ENCODE measurements at places on chromosomes 11 and 22.

DNA sequence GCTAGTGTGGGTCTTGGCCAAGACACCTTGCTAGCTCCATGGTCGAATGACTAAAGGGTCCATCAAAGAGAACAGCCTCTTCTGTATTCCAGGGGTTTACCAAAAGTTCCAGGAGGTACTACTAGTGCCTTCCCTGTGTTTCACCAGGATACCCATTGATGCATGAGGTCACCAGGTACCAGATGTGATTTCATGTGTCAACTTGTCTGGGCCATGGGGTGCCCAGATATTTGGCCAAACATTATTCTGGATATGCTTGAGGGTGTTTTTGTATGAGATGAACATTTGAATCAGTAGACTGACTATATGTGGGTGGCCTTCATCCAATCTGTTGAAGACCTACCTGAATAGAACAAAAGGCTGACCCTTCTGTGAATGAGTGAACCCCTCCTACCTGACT is 92.8 kb downstream of the GALNT18 start:
- DNase-seq = no peak

DNA sequence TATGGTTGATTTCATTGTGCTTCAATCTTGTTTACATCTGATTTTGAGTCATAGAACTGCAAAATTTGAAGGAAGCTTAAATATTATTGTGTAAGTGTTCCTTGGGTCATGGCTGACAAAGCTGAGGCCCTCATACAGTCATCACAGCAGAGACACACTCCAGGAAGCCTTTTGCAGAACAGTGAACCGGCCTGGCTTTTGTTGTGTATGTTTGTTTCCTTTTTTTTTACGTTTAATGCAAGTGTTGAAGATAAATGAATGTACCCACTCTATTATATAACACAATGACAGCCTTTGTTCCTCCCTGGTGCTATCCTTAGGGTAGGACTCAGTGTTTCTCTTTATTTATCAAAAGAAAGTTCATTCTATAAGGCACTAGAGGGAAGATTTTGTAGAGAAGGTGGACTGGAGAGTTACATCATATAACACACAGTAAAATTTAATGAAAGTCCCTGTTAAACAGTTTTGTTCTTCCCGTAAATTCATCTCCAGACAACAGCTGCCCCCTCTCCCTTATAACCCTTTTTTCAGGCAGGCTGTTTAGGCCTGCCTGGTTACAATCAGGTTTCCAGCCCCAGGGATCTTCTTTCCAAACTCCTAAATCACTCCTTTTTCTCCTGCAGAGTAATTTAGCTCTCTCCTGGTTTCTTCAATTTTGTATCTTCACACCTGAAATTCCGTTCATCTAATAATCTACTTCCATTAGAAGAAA is 34.3 kb upstream of the CSTF3 start:
- no peak for DNase-seq

- no peak for DNase-seq
Measured at GRCh38 chr11:105081412-105082150, 36.4 kb upstream of the CARD16 start.

DNA sequence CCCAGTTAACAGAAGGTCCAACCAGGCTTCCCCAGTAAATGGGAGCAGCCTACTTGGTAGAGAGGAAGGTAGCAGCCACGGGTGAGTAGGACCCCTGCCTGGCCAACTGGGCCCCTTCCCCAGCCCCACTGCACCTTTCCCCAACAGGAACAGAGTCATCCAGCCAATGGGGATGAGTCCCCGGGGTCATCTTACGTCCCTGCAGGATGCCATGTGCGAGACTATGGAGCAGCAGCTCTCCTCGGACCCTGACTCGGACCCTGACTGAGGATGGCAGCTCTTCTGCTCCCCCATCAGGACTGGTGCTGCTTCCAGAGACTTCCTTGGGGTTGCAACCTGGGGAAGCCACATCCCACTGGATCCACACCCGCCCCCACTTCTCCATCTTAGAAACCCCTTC is 6.6 kb downstream of the RIC8A start:
- DNase-seq = no peak

GRCh38 chr11:29913352-29913751 is 103.5 kb downstream of the KCNA4 start:
- no peak for DNase-seq

DNA sequence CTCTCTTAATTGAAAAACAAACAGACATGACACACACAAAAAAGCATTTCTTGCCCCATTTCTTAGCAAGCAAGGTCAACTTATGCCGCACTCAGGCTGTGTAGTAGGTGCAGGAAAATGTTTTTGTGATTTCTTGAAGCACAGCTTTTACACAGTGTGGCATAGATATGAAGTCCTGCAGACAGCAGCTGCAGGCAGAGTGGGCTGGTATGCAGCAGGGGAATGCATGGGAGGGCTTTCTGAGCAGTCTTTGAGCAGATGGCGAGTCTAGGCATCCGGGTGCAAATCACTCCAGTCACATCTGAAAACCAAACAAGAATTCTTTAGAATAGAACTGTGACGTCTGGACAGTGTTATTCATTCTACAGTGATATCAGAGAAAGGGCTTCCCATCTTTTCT is 87.5 kb downstream of the BLID start:
- no peak for DNase-seq

- DNase-seq = no peak
Measured at GRCh38 chr11:114310095-114310494, 13.9 kb downstream of the NNMT start.

DNA sequence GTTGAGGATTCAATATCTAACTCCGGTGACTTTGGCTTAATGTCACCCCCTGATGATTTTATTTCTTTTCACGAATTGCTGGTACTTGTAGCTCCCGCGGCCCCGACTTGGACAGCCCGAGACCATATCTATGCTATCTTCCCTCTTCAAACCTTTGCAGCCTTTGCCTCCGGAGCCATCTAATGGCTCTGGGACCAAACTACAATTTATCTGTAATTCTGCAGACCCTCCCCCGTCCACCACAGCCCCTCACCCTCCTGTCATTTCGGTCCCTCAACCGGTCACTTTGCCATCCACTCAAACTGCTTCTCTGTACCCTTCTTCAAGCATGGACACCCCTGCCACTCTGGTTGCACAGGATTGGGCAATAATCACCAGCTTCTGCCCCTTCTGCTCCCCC is 25.7 kb upstream of the ALDH3B2 start:
- no peak for DNase-seq

DNA sequence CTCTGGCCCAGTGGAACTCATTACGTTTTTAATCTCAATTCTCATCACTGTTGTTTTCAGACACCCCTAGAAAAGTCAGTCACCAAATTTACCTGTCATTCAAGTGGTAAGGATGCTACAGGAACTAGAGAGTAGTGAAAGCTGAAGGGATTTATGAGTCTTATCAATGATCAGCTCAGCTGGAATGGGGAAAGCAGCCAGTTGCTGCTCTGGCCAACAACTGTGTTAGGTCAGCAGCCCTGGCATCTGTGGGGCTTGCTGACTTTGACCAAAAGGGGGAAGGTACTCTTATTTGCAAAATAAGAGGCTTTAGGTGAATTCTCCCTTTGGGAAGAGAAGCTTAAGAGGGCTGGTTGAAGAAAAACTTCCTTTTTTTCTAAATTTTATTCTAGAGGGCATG is 76.2 kb upstream of the HORMAD2 start:
- no peak for DNase-seq

GRCh38 chr11:67436459-67437081 is 912 bp downstream of the PTPRCAP start:
- DNase-seq = peak; percentile 68

DNA sequence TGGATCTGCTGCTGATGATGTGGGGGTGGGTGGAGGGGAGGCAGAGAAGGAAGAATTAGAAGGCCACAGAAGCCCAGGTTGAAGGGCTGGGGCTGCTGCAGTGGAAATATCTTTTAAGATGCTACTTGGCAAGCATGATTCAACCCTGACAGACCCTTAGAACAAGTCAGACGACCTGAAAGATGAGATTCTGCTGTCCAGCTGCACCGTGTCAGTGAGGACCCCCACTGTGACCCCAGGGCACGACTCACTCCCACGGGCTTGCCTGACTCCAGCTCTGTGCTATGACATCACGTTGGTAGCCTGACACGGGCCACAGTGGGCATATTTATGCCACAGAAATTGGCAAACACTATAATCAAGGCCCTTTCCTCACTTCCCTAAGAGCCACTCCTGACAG is 36.0 kb downstream of the LRFN4 start:
- DNase-seq = no peak

- DNase-seq = no peak
Measured at GRCh38 chr11:7454854-7455253, 30.5 kb upstream of the OLFML1 start.

- DNase-seq = no peak
Measured at GRCh38 chr22:46738647-46739093, 618 bp upstream of the CERK start.

DNA sequence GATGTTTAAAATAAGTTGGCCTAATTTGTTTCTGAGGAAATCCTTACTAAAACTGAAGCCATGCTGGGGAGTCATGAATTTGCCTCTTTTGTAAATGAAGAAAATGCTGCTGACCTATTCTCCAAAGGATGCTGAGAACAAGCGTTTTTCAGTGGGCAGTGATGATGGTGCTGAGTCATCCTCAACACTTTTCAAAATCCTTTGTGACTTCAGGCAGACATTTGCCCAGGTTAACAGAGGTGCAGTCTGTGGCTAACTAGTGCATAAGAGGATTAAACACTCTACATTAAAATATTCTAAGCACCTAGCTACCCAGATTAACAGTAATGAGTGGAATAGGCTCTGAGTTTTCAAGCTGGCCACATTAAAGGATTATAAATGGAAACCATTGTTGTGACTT is 509.0 kb downstream of the DLG2 start:
- no peak for DNase-seq

- no peak for DNase-seq
Measured at GRCh38 chr22:38411016-38411415, 44.0 kb downstream of the KCNJ4 start.

GRCh38 chr11:1779034-1779805 is 15.5 kb upstream of the CTSD start:
- DNase-seq = no peak

GRCh38 chr22:38955926-38956325 is 1.5 kb upstream of the APOBEC3A start:
- no peak for DNase-seq

DNA sequence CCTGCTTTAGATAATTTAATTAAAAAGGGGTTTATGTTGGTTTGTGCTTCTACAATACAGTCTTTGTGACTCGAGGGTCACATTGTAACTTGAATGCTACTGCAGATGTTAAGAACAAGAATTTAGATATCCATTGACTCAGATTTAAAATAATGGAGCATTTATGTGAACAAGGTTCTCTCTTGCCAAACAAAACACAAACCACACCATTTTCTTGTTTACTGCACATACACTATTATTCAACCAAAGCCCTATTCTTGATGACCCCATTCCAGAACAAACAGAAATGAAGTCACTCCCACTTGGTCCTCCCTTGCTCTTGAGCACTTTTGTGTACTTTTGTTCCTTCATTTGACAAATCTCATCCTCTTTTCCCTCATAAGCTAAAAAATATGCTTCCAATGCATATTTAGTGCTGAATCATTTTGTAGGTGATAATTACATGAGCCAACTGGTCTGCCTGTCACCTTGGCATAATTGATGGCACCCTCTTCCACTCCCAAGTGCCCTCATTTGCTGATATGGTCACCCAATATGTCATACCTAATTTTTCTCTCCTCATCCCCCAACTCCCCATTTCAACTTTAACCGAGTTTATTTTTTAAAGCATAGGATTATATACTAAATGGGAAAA is 2.8 kb downstream of the C11orf71 start:
- DNase-seq = no peak

GRCh38 chr11:34238966-34239365 is 118.8 kb downstream of the ABTB2 start:
- DNase-seq = no peak

DNA sequence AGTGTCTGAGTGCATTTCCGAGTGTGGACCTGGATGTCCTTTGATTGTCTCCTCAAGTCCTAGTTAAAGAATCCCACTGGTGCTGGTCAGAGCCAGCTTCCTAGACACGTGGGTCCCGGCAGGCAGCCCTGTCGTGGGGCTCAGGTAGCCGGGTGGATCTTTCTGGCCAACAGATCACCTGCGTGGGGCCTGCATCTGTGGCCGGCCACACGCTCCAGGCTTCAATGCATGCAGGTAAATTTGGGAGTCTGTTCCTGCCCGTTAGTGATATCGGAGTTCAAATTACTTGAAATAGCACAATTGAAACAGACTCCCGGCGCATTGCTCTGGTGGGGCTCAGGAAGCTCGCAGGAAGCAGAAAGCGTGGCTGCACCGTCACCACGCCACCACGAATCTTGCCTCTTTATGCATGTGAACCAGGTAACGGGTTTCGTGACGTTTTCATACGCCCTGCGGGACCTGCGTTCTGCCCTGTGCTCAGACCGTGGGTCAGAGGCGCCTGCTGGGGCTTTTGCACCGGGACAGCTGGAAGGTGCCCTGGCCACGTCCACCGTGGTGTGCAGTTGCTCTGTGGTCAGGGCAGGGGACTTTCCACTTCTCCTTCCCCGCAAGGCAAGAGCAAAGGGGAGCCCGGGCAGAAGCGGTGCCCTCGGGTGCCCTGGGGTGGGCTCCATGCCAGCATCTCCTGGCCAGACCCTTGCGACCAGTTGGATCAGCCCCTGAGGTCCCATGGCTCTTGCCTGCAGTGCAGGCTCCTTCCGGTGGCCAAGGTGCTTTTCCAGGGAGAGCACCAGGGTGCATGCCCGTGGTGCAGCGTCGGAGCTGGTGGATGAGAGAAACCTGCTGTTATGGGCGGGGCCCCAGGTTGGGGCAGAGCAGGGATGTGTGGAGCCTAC is 803.5 kb downstream of the BRD1 start:
- DNase-seq = no peak

GRCh38 chr11:131762346-131763110 is 392.1 kb downstream of the NTM start:
- DNase-seq = no peak

GRCh38 chr11:33017965-33018364 is 2.3 kb downstream of the DEPDC7 start:
- no peak for DNase-seq

DNA sequence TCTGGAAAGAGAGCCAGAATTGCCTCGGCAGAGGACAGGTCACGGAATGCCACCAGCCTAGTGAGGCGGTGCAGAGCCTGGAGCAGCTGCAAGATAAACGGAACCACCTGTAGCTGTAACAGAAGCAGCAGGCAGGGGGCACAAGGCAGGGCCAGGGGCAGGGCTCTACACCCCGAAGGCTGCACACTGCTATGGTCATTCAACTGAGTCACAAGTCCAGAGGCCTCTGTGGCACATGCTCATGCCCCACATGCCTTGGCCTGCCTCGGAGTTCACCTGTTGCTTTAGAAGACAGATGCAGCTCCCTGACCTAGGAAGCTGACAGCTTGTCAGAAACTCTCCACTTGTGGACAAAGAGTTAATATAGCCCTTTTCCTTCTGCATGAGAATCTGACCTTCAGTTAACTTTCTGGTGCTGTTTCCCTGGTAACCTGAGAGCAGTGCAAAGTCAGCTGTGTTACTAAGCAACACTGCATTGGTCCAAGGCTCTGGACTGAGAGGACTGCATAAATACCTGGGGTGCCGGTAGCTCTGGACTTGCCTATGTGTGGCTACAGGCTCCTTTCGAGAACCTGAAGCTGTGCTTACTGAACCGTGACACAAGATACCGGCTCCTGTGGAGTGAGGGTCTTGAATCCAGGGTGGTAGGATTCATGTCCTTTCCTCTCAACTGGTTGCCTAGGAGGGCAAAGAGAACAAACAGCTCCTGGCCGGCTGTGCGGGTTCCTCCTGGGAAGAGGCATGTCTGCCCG is 10.5 kb downstream of the COMMD9 start:
- no peak for DNase-seq

- DNase-seq = no peak
Measured at GRCh38 chr11:96524475-96524874, 134.7 kb downstream of the JRKL start.

- no peak for DNase-seq
Measured at GRCh38 chr11:9017773-9018172, 14.0 kb upstream of the NRIP3 start.

GRCh38 chr11:19344661-19345518 is 104.1 kb upstream of the E2F8 start:
- DNase-seq = no peak
